ELF-1 (cell line): ENCODE measurements at places on chromosomes 13 and 19.

DNA sequence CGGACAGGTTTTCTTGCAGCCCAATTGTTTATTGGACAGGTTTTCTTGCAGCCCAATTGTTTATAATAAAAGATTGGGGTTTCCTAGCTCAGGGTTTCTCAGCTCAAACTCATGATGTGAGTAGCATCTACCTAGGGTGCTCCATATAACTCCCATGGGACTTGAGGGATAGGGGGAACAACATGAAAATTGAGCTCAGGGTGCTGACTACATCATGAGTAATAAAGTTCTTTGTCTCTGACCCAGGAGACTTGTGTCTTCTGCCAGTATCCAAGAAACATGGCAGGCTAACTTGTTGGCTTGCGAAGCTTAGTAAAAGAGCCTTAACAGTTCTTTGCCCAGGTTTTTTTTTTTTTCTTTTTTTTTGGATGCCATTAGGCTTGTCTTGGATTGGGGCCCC is 59.2 kb upstream of the MYCBP2 start:
- no peak for DNase-seq

DNA sequence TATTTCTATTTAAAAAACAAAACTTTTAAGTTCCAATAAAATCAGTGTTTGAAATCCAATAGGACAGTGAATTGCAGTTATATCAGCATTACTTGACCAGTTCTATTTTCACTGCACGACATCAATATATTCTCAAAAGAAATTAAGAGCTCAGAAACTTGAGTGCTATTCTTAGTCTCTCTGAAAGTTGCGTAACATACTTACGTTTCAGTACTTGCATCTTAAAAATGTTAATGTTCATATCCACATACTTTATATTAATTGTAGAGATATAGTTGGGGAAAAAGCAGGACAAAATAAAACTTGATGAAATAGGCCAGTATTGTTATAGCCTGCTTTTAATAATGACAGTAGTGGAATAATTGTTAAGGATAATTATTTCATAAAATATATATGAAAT is 720.5 kb upstream of the PCDH9 start:
- no peak for DNase-seq

GRCh38 chr13:35781036-35782000 is 304.8 kb upstream of the MAB21L1 start:
- DNase-seq: no peak

DNA sequence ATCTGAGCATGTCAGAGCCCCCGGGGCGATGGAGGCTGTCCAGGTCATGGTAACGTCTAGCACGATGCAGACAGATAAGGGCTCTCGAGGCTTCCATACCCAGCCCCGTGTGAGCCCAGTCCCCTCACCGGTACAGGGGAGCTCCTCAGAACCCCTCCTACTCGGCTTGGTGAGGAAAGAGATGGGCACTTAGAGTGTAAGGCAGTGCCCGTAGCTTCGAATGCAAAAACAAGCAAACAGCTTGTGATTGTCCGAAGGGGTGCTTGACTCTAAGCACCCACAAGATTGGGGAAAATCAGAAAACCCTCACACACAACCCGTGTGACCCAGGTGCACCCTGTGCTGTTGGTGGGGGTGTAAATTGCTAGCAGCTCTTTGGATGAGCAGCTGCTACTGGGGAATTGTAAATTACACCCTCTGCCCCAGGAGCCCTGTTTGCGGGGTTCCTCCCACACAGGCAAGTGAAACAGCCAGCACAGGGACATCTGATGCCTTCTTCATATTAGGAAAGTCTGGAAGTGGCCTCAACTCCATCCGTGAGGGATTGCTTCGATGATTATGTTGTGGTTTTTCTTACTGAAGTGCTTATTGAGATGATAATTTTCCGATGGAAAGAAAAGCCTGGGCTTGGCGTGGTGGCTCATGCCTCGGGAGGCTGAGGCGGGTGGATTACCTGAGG is 918 bp upstream of the PSPN start:
- no peak for DNase-seq

GRCh38 chr19:4523306-4524110 is 5.2 kb upstream of the PLIN4 start:
- no peak for DNase-seq

- DNase-seq: peak; percentile 42
Measured at GRCh38 chr13:23630349-23631093, 60.3 kb downstream of the TNFRSF19 start.

- DNase-seq: no peak
Measured at GRCh38 chr13:90016688-90017087, 1330.8 kb upstream of the MIR17HG start.
